NCI-H1436 treated with DMSO at 0.1 percent for 48 hours (cell line): ENCODE measurements at places on chromosomes 12 and 14.

- no peak for DNase-seq
These were observed 194.2 kb downstream of the GXYLT1 start for GRCh38 chr12:41950455-41950854.

GRCh38 chr14:72169521-72169920 is 237.3 kb downstream of the RGS6 start:
- DNase-seq, result no peak

GRCh38 chr12:56071648-56072047 is 8.3 kb upstream of the ERBB3 start:
- no peak for DNase-seq

DNA sequence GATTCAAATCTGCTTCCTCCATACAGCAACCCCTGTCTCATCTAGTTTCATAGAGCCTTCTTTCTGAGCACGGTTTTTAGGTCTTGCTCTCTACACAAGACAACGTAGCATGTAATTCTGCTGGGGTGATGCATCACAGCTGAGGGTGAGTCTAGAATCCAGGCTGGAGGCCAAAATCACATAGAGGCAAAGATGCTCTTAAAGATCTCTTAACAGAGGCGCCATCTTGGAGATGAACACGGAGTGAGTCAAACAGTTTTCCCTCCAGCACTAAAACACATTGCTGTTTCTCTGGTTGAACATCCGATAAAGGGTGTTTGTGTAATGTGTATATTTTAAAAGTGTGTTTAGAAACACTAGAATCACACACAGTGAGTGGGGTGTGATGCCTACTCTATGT is 78.9 kb downstream of the NOS1 start:
- DNase-seq, result no peak

- no peak for DNase-seq
These were observed 193.0 kb upstream of the RTL1 start for GRCh38 chr14:101096551-101096950.

DNA sequence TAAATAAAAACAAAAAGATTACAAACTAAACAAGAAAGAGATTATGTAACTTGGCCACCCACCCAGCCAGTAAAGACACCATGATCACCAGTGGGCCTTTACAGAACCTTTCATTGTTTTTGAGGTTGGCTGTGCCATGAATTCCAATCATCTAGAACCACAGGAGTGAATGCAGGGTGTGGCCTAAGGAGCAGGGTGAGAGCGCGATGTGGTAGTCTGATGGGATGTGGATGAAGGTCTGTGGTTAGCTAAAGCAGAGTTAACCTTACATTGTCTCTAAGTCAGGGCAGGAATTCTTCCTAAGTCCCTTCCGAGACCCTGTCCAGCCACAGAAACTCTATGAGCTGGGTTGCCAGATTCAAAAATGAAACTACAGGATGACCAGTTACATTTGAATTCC is 54.0 kb upstream of the CDKN3 start:
- no peak for DNase-seq

DNA sequence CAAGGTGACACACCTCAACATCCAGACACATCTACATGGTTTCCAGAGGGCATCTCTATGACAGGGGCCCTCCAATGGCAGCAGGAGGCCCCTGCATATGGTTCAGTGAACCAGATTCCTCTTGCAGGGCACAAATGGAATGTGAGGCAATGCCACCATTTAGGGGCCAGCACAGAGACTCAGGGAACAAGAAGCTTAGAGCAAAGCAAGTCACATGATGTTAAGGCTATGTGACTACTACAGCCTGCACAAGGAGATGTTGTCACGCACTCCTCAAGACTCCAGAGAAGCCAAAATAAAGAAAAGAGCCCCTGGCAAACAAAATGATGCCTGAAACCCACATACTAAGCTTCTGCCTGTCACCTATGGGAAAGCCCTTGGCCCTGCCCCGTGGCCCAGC is 95.2 kb downstream of the RBM19 start:
- DNase-seq, result no peak

- no peak for DNase-seq
These were observed 11.1 kb downstream of the GPR84 start for GRCh38 chr12:54352891-54353874.

- DNase-seq, result no peak
These were observed 213.3 kb downstream of the EPS8 start for GRCh38 chr12:15575671-15576541.

- DNase-seq, result no peak
These were observed 240.3 kb upstream of the PDZRN4 start for GRCh38 chr12:40947797-40948196.

DNA sequence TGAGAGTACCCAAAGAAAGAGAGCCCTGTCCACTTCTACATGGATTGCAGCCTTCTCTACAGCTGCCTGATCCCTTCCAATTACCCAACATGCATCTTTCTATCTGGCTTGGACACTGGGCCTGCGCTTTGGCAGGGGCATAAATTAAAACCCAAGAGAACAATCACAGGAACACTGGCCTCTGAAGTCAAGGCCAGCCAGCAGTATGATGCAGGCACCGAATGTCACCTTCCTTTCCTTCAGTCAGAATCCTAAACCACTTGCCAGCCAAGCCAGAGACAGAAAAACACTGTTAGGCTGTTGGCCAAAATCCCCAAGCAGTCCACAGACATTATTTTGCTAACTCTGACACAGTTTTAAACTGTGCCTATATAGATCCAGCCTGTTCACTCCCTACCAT is 113.7 kb downstream of the DUSP6 start:
- DNase-seq, result no peak

GRCh38 chr12:30440826-30441602 is 254.7 kb downstream of the IPO8 start:
- no peak for DNase-seq
